Activated CD4-positive, CD25-positive, alpha-beta regulatory T cell (primary cell): ENCODE measurements at places on chromosomes 2 and 18.

DNA sequence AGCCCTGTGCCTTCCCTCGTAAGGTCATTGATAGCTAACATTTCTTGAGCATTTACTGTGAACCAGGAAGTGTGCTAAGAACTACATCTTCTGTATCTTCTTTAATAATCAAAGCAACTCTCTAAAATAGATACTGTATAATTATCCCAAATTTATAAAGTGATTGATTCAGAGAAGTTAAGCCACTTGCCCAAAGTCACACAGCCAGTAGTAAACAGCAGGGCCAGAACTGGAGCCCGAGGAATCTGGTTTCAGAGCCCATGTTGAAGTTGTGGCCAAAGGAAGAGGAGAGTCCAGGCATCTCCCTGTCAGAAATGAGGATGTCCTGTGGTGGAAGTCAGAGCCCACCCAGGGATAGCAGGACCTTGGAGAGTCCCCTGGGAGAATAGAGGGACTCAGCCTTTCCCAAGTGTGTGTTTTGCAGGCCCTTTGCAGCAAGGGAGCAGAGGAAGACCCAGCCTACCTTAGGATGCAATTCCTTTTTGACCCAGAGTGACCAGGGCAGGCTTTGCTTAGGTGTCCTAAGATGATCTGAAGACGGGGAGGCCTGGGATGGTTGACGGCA lies 134.2 kb downstream of the DYSF start:
- no peak for DNase-seq

GRCh38 chr18:8163286-8163959 lies 445.8 kb upstream of the RAB12 start:
- DNase-seq = no peak

- no peak for DNase-seq
Observed at GRCh38 chr2:46704593-46704992, 211.0 kb downstream of the MCFD2 start.

- no peak for DNase-seq
Observed at GRCh38 chr2:238640486-238640885, 207.4 kb upstream of the TWIST2 start.

DNA sequence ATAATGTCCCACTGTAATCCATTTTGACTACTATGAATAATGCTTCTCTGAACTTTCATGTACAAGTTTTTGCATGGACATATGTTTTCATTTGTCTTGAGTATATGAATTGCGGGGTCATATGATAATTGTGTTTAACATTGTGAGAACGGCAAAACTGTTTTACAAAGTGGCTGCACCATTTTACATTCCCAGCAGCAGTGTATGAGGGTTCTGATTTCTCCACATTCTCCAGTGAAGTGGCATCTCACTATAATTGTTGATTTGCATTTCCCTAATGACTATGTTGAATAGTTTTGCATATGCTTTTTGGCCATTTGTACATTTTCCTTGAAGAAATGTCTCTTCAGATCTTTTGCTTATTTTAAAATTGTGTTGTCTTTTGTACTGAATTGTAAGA lies 20.1 kb downstream of the NCOA1 start:
- no peak for DNase-seq

- no peak for DNase-seq
Observed at GRCh38 chr18:75621818-75622217, 194.3 kb upstream of the SMIM21 start.

GRCh38 chr2:11775384-11775783 lies 29.0 kb downstream of the LPIN1 start:
- no peak for DNase-seq

DNA sequence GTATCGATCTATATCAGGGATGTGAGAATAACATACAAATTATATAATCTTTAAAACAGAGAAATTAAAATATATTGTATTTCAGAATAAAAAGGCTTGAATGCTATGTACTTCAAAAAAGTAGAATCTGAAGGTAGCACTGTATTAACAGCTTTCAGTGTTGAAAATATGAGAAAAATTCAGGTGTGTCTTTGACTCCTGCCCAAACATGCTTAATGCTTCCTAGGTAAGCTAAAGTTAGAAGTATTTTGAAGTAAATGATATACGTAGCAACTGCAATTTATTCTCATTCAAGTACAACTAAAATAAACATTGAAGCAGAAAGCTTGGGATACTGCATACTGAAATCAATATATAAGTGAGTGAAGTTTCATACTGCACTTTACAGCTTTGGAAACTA lies 1082.0 kb upstream of the ACVR2A start:
- no peak for DNase-seq

DNA sequence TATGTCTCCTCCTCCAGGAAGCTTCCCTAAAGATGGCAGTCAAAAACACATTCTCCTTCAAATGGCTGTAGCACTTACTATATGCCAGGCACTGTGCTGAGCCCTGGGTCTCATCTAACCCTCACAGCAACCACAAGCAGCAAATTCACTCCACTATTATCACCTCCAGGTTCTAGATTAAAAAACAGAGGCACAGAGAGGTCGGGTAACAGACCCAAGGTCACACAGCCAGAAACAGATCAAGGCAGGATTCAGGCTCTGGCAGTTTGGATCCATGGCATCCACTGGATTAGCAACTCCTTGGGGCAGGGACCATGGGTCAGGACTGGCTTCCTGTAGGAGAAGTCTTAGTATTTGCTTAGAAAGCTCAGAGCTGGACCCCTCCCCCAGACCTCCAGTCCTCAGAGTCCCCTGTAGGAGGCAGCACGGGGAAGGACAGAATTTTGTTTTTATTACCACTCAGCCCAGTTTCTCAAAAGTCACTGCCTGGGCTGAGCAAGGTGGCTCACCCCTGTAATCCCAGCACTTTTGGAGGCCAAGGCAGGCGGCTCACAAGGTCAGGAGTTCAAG lies 34.4 kb downstream of the ZFP36L2 start:
- DNase-seq = no peak

- DNase-seq = no peak
Observed at GRCh38 chr2:145283131-145283530, 763.2 kb upstream of the ZEB2 start.

DNA sequence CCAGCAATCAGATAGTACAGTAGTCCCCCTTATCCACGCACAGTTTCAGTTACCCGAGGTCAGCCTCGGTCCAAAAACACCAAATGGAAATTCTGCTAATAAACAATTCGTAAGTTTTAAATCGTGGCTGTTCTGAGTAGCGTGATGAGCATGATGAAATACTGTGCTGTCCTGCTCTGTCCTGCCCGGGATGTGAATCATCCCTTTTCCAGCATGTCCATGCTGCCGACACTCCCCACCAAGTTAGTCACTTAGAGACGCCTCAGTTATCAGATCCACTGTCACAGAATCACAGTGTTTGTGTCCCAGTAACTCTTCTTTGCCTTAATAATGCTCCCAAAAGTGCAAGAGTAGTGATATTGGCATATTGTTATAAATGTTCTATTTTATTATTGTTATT lies 62.1 kb downstream of the MEX3C start:
- DNase-seq = no peak

GRCh38 chr18:75790796-75791195 lies 363.3 kb upstream of the SMIM21 start:
- DNase-seq = no peak

GRCh38 chr18:5106730-5107129 lies 90.3 kb downstream of the AKAIN1 start:
- DNase-seq = no peak

DNA sequence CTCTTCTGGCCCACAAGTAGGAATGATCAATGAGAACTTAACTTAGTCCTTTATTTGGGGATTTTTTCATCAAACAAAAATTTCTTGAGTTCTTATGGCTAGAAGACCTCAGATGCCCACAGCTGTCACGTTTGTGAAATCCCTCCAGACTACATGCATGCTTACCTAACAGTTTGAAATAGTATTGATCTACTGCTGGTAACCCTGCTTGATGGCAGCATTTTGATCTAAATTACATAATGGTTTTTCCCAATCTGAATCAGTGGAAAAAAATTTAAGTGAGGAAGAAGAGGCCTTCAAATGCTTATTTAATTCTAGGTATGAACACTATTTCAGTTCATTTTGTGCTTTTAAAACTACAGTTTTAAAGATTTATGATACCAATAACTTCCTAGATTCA lies 13.9 kb downstream of the ERMN start:
- no peak for DNase-seq

- DNase-seq = no peak
Observed at GRCh38 chr2:206471524-206472062, 28.3 kb downstream of the ADAM23 start.

DNA sequence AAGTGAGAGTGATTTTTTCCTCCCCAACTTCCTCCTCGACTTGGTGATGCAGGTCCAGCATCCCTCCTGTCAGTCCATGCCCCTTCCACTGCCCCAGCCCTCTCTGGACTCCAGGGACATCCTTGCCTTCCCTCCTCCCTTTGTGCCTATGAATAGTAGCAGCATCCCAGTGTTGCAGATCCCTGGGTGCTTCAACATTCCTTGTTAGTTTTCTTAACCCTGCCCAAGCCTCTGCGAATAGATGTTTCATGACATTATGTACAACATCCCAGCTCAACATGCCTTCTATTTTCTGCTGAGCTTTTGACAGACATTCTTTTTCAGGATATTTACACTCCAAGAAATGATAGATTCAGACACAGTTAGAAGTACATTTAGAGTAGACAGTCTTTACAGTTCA lies 35.3 kb upstream of the CCDC150 start:
- no peak for DNase-seq

DNA sequence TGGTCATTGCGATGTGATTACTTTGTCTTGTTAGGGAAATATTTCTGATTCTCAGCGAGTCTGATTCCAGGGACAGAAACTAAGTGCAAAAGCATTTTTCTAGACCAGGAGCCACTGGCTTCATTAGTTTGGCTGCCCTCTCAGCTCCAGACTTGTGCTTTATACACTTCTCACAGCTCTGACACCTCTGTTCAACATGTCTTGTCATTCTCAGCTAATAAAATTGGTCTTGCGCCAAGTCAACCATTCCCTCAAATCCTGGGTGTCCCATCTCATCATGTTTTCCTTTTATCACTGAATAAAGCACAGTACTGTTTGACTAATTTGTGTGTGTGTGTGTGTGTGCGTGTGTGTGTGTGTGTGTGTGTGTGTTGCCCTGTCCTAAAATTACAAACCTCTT lies 215.5 kb upstream of the EPHA4 start:
- DNase-seq = no peak

- no peak for DNase-seq
Observed at GRCh38 chr2:202034249-202035088, 814 bp downstream of the FZD7 start.

GRCh38 chr2:204888222-204888621 lies 342.9 kb downstream of the PARD3B start:
- DNase-seq = no peak

DNA sequence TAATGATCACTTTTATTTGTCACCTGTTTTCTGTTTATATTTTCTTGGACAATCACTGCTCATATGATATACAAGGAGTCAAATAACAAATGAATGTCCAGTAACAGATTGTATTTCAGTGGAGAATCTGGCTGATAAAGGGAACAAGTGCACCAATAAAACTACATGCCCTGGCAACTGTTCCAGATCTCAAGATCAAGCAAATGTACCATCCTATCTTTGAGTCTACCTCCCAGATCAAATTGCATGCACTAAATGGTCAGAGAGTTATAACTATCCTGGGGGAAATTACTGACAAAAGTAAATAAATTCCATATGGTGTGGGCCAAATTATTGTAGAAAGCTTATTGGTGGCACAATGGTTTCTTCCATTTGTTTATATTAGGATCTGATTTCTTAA lies 452.8 kb downstream of the MBD2 start:
- DNase-seq = no peak

GRCh38 chr2:113149553-113150257 lies 22.3 kb downstream of the IL1RN start:
- DNase-seq = no peak

GRCh38 chr18:66523219-66523991 lies 80.5 kb downstream of the CDH19 start:
- DNase-seq = no peak

- no peak for DNase-seq
Observed at GRCh38 chr2:38215522-38215921, 139.6 kb upstream of the CYP1B1 start.

DNA sequence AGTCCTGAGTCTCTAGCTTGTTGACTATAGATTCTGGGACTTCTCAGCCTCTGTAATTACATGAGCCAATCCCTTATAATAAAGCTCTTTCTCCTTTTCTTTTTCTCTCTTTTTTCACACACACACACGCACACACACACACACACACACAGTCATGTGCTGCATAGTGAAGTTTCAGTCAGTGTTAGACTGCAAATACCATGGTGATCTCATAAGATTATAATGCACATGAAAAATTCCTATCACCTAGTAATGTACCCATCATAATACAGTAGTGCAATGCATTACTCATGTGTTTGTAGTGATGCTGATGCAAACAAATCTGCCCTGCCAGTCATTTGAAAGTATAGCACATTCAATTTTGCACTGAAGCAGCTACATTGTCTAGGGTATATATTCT lies 558.2 kb downstream of the SUCLG1 start:
- DNase-seq = no peak

DNA sequence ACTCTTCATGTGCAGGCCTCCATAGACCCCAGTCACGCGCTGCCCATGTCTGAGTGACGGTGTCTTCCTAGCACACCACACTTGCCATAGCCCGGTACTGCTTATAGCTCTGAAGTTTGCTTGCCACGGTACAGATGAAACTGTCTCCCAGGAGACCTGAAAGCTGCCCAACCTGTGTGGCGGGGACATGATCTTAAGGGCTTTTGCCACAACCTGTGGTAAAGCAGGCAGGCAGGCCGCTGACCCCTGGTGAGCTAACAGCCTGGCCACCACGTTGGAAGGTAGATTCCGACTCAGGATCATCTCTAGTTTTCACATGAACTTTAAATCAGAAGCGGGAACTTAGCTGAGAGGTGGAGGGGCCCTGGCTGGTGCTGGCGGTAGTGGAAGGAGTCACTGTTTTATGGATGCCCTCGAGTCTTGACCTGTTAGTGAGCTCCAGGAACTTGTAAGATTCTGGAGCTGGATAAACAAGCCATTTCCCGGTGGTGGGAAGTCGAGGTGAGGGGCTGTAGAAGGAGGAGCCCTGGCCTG lies 153.3 kb downstream of the ZNF236 start:
- DNase-seq = no peak

DNA sequence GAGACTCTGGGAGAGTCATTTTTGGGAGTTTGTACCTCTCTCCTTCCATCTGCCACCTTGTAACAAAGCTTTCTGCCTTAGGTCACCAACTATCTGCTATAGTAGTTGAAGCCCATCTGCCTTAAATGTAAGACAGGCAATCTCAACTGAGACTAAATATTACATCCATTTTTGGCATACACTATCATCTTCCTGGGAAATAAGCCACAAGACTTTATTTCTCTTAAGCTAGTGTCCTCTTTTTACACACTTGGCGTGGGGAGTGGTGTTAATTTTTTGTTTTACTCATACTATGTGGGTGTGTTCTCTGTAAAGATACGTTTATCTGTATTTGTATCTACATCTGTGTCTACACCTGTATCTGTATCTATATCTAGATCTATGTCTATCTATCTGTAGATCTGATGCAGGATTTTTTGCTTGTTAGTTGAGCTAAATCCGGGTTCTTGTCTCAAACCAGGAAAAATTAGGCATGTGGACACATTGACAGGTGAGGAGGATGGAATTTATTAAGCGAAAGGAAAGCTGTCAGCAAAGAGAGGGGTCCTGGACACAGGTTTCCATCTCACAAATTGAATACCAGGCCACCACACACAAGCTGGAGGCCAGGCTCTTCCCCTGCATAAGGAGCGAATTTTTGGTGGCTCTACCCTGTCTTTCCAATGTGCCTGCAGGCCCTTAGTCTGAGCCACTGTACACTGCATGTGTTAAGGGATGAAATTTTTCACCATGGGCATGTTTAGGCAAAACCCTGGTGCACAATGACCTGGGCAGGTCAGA lies 64.8 kb upstream of the RND3 start:
- DNase-seq = no peak
